ENCODE measurements at places on chromosomes 6 and 20. TPM values are rescaled to one million over a fixed set of nuclear protein-coding genes. Genes with fewer than 3 reads are reported as not detected.

- DNase-seq: no peak
Measured at GRCh38 chr6:119330520-119331113, 18.9 kb downstream of the MAN1A1 start.

DNA sequence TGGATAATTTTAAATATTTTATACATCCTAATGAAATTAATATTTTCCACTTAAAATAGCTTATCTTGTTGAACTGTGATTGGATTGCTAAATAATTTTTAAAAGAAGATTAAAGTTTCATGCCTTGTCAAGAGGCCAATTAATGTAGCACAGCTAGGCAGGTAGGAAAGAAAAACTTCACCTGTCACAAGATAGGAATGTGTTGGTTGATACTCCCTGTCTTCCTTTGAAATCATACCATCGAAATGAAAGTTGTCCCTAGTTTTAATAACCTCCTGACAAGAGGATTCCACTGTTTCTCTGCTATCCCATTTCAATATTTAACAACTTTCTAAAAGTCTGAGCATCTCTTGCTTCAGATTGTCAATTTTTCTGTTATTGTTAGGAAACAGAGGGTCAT, 80.8 kb downstream of the BMP6 start:
- no peak for DNase-seq

DNA sequence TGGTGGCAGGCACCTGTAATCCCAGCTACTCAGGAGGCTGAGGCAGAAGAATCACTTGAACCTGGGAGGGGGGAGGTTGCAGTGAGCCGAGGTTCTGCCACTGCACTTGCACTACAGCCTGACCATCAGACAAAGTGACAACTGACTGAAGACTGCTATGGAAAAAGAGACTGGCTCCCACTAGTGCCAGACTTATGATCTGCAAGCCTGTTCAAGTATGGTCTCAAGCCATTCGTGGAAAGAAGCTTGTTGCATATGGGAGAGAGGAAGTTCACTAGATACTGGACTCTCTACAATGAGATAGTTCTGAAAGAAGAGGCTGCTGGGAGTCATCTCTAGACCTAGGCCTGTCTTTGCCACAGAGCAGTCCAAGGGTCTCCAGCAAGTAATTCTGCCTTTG, 26.7 kb downstream of the MDN1 start:
- DNase-seq: peak; percentile 72

GRCh38 chr6:145850671-145851070, 36.1 kb upstream of the FBXO30 start:
- no peak for DNase-seq

GRCh38 chr6:32940656-32941213, at the start of gene HLA-DMB:
HLA-DMB (minus strand) TSS chr6:32941028; CDS start chr6:32940807, 221 bp downstream.
- DNase-seq: peak; percentile 65

GRCh38 chr6:135289816-135290215, 108.7 kb downstream of the MYB start:
- no peak for DNase-seq

GRCh38 chr6:158958504-158959386, 41.3 kb downstream of the RSPH3 start:
- DNase-seq: no peak

GRCh38 chr20:52420805-52421204, 229.2 kb upstream of the ZFP64 start:
- no peak for DNase-seq

DNA sequence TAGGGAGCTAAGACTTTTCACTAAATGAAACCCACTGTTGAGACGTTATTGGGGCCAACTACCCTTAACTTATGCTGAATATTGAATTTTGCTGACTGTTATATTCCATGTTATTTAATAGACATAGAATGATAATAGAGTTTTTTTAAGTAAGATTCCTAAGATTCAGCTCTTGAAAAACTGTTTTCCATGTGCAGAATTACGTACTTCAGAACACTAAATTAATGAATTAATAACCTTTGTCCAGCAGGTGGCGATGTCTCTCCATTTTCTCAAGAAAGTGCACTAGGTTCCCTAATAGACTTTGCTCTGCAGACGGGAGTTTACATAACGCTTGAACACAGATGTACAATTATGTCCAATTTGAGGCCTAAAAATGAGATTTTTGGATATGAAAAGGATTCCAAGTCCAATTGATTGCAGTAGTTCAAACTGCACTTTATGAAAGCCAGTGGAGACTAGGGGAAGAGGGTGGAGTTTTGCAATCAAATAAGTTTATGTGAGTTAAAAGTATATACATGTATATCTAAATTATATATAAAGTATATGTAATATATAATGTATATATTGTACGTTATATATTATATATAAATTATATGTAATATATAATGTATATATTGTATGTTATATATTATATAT, 282.1 kb downstream of the UST start:
- peak; percentile 77 for DNase-seq

GRCh38 chr20:50733644-50734349, 2.4 kb downstream of the PARD6B start:
- DNase-seq: no peak

DNA sequence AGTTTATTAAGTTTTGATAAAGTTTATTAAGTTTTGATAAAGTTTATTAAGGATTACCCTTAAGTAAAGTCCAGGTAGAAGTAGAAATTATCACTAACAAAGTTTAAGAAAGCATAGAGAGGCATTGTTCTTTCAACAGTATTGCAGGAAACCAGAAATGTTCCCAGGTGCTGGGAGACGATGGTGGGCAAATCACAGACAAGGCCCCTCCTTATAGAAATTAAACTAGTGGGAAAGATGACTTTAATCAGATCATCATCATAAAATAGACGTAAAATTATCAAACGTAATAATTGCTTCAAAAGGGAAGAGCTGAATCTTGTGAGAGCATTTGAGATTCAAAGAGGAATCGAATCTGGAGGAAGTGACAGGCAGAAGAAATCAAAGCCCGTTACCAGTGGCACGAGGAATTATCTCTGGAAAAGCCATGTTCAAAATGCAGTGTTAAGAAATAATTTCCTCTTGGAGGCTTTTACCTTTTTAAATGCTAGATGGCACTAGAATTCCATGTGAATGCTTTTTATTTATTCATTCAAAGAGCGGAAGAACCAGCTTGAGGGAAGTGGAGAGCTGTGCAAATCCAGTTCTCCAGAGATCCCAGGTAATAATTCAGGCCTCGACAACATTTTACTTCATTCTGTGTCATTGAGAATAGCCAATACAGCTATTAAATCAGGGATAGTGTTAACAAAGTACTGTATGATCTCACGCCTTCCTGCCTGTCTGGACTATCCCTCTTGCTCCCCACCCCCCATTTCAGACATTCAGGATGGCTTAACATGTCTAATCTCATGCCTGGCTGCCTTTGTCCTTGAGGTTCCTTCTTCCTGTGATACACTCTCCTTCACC, 1.0 kb upstream of the APMAP start:
- no peak for DNase-seq

- DNase-seq: no peak
Measured at GRCh38 chr20:9460518-9460917, 53.9 kb upstream of the LAMP5 start.

DNA sequence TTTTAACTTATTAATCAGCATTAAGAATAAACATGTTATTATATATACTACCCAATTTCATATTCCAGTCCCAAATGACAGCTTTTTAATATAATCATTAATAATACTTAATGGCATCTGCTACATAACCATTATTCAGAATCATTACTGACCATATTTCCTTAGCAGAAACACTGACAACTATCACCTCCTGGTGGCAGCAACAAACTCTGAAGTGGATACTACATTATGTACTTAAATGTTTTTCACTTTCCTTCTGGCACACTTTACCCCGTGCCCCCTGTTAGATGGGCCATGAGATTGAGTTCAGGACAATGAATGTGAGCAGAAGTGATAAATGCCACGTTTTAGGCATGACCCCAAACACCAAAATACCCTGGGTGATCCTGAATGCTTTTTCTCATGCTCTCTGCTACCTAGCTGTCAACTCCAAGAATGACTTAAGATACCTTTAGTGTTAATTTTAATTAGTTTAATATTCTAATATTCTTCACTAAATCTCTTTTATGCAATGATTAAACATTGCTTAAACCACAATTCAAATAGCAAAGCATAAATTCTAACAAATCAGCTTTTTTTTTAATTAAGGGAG, 77.1 kb downstream of the LMBRD1 start:
- DNase-seq: peak; percentile 46

DNA sequence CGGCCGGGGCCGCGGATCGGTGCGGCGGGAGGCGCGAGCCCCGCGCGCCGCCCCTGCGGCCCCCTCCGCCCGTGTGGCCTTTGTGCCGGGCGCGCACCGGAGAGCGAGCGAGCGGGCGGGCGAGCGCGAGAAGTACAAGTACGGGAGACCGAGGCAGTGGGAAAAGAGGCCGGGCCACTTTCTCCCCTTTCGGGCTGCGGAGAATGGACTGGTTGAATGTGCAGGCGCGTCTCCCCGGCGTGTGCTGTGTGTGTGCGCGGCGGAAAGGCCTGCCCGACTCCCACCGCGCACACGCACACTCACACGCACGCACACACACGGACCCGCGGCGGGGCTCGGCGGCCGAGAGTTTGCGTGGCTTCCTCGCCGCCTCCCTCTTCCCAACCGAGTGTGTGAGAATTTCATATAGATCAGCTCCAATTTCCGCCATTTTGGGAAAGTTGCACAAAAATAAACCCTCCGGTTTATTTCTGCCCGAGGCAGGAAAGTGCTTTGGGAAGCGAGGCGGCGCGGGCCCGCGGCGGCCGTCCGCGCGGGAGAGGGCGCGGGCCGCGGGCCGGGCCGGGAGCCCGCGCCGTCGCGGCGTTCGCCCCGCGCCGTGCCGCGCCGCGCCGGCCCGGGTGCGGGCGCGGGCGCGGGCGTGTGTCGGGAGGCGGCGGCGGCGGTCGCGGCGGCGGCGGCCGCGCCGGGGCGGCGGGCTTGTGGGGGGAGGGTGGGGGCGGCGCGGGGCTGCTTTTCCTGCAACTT, 1.1 kb downstream of the L3MBTL3 start:
- DNase-seq: peak; percentile 49

DNA sequence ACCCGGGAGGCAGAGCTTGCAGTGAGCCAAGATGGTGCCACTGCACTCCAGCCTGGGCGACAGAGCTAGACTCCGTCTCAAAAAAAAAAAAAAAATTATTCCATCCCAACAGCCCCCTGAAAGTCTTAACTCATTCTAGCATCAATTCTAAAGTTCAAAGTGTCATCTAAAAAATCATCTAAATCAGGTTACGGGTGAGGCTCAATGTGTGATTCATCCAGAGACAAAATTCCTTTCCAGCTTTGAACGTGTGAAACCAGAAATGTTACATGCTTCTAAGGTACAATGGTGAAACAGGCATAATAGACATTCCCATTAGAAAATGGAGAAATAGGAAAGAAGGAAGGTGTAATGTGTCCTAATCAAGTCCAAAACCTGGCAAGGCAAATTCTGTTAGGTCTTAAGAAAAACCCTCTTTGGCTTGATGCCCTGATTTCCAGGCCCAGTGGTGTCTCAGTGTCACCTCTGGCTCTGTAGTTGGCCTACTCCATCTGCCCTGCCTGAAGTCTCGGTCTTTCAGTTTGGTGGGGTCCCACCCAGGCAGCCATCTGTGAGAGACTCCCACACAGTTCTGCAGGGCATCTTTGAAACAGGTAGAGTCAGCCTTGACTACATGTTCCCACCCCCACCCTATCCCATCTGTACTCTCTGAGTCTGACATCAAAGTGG, 43.5 kb downstream of the HFE start:
- DNase-seq: no peak

DNA sequence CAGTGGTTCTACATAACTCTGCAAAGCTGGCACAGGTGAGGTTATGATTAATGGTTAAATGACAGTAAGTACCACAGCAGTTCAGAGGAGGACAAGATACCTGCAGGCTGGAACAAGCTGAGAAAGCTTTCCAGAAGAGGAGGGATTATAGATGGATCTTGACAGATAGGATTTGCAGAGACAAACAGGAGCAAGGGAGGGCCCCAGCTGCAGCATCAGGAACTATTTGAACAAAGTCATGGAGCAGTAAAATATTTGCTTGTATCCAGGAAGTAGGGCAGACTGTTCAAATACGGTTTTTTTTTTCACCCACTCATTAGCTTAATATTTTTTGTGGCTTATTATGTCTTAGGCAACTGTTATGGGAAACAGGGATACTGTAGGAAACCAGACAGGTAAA, 144.4 kb upstream of the MAN1A1 start:
- DNase-seq: no peak

- DNase-seq: no peak
Measured at GRCh38 chr6:125951323-125951722, 5.2 kb upstream of the HINT3 start.

- DNase-seq: peak; percentile 83
Measured at GRCh38 chr6:37077905-37078296, 72.4 kb downstream of the FGD2 start.

- no peak for DNase-seq
Measured at GRCh38 chr6:169115632-169116031, 138.0 kb downstream of the THBS2 start.

The PMEPA1 gene
- polyA plus RNA-seq: 16.8 TPM

The PDCD2 gene
- 41.9 TPM for polyA plus RNA-seq

The MLN gene
- not detected for polyA plus RNA-seq

The OR2H2 gene
- polyA plus RNA-seq: 3.7 TPM

The SPATA25 gene
- 59.4 TPM for polyA plus RNA-seq

The SIRPB2 gene
- 1.5 TPM for polyA plus RNA-seq

The TP53TG5 gene
- polyA plus RNA-seq: 28.2 TPM

The HLA-DQA1 gene
- polyA plus RNA-seq: 33.9 TPM

The BAG2 gene
- polyA plus RNA-seq: 12.6 TPM

The SLC4A11 gene
- 10.7 TPM for polyA plus RNA-seq

The ADGRF4 gene
- 0.58 TPM for polyA plus RNA-seq

The PANK2 gene
- 57.9 TPM for polyA plus RNA-seq

Measured in testis (tissue), 5 donors.